CD4-positive, alpha-beta T cell treated with Interleukin-6 at 100 ng/mL for 8 hours (primary cell): ENCODE measurements at places on chromosomes 1 and 21.

DNA sequence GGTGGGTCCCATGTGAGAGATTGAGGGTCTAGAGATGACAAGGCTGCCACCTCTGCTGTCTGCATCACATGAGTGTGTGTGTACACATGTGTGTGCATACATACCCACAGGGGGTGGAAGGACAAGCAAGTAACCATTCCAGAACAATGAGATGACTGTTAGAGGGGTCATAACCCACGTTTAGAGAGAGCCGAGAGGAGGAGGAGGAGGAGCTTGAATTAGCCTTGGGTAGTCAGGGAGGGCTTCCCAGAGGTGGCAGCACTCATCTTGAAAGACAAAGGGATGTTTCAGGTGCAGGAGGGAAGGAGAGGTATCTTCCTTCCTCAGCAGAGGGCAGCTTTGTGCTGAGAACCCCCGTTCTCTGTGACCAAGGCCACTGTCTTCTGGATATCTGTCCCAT lies 21.3 kb downstream of the TNFRSF1B start:
- DNase-seq: no peak

DNA sequence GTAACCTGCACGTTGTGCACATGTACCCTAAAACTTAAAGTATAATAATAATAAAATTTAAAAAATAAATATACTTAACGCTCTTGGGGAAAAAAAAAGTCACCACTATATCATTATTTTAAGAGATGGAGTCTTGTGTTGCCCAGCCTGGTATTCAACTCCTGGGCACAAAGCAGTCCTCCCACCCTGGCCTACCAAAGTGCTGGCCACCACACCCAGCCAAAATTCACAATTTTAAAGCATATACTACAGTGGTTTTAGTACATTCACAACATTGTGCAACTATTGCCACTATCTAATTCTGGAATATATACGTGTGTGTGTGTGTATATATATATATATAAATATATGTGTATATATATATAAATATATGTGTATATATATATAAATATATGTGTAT lies 5.9 kb downstream of the HMGN2 start:
- DNase-seq: no peak

DNA sequence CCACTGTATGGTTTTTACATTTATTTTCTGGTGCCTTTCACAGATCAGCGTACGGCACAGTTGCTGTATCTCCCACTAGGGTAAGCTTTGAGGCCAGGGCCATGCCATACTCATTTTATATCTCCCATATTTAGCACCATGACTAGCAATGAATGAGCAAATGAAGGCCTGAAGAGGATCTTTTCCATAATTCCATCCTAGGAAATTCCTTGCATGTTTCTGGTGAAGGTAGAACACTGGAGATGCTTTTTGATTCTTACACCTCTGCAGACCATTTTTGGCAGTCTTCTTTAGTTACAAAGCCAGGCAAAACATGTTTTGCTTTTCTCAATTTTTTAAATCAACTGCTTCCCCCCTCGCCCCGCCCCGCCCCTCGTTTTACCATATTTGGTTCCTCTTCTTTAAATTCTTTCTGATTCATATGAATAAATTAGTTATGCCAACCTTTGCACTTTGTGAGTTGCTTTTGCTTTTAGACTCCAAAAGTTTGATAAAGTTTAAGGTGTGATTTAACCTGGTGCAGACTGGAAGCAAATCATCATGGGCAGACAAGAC lies 78.9 kb upstream of the AK4 start:
- peak; percentile 34 for DNase-seq

DNA sequence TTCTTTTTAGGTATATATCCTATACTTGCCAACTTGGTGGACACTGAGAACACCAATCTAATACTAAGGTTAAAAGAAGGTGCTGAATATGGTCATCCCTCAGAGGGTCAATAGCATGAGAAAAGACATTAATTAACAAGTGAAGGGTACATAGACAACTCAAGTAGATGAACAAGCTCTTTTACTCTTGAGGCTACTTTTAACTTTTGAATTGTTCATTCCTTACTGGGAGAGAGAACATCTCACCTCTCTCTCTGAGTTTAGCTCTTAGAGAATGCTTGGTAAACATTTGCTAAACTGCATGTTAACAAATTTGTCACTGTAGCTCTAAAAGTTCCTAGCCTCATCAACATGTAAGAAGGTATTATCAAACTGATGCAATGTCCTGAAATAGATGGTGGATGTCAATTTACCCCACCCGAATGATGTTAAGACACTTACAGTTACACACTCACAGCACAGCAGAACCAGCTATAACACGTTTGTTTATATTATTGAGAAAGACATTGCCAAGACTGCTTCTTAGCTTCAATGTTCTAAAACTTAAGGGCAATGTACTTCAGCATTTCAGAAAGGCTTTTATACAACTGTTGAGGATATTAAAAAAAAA lies 35.9 kb downstream of the HEATR1 start:
- DNase-seq: no peak

DNA sequence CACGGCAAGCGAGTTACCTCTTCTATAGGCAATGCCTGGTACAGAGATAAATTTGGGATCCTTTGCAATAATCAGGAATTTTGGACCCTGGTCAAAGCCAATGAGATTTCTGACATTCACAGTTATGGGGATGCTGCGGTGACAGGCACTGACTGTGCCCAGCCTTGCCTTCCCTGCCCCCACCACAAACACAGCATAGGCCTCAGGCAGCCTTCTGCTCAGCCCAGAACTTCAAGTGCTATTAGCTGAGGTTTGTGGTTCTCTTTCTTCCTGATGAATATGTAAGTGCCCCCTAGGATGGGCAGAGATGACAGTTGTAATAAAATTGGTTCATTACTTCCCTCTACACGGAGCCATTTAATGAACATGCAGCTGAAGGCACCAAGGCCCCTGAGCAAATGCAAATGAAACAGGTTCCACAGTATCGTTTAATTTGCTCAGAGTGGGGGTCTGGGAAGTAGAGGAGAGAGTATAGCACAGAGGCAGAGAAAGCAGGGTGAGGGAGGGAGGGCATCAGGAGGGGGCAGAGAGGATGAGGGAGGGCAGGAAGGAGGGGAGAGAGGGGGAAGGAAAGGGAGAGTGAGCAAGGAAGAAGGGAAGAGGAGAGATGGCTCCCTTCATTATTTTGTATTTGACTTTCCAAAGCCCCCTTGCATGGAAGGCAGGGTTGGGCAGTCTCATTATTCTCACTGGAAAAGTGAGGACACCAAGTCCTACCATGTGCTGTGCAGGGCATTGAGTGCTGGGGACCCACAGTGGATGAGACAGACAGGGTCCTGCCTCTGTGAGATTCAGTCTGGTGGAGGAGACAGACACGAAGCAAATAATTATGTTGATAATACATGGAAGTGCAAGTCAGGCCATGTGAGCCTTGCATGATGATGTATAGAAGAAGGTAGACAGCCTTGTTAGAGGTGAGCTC lies 513.0 kb downstream of the PTPRU start:
- no peak for DNase-seq

DNA sequence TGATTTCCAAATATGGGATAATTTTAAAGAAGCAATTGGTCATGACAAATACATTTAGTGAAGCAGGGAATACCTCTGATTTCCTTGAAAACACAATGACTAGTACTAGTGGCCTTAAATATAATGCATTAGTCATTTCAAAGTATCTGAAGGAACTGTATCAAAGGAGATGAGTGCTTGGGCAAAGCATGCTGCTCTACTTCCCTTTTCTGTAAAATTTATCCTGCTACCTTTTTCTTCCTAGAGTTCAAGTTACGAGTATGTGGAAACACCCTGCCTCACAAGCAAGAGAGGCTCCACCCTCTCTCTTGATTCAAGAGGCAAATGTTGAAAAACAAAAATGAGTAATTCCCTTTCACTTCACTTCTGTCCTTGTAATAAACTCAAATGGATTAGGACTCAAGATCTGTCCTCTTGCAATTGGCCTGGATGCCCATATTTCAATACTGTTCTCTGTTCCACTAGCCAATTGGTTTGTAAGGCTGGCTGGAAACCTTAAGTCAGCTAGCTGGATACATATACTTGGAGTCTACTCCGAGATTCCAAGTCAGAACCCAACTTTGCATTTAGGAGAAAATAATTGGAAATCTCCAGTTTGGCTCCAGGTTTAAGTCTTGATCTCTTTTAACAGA lies 92.5 kb downstream of the CDC42BPA start:
- no peak for DNase-seq

DNA sequence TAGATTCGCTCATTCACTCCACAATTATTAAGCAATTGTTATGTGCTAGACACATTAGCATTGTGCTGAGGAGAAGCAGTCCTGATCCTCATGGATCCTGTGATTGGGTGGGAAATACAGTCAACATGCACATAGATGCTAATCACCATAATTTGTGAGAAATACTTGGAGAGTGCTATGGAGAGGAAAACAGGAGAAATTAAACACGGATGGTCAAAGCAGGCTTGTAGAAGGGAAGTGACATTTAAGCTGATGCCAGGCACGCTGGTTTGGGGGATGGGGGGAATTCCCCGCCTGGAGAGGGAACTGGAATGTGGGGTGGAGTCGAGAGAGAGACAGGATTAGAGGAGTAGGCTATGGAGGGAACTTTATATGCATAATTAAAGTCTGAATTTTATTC lies 52.2 kb upstream of the L1TD1 start:
- DNase-seq: no peak

GRCh38 chr21:42988236-42988965 lies 14.0 kb downstream of the PKNOX1 start:
- DNase-seq: no peak

DNA sequence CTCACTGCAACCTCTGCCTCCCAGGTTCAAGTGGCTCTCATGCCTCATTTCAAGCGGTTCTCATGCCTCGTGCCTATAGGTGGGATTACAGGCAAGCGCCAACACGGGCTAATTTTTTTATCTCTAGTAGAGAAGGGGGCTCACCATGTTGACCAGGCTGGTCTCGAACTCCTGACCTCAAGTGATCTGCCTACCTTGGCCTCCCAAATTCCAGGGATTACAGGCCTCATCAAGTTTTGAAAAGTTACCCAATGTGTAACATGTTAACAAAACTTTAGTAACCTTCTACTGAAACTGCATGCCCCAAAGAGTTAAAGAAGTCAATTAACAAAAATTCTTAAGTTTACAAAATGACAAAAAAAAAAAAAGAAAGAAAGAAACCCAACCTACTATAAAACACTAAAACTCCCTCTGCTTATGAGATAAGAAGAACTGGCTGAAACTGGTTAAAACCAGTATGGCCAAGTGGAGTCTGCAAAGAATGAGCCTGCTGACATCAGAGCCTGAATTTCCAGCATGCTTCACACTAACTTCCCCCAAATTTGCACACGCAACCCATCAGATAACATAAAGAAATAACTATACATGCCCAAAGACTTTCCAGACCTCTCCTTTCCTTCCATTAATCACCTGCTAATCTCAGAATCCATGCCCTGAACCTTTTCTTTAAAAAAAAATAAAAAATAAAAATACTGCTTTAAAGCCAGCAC lies 25.5 kb upstream of the PSMG1 start:
- DNase-seq: no peak

DNA sequence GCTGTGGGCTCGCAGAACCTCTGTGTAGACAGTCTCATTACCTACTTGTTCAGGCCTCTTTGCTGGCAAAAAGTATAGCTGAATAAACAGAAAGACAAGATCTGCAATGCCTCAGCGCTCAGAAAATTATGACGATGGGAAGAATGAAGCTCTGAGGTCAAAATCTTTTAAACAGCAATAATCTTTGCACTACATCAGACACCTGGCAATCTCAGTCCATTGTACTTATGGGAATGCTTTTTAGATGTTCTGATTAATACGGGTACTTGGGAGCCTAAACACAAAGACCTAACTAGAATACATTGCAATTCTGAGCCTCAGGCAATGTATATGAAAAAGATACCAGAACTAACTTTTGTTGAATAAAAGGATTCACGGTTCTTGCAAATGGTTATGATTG lies 410.7 kb downstream of the SMYD3 start:
- no peak for DNase-seq

GRCh38 chr1:45796946-45797345 lies 6.5 kb upstream of the MAST2 start:
- no peak for DNase-seq

DNA sequence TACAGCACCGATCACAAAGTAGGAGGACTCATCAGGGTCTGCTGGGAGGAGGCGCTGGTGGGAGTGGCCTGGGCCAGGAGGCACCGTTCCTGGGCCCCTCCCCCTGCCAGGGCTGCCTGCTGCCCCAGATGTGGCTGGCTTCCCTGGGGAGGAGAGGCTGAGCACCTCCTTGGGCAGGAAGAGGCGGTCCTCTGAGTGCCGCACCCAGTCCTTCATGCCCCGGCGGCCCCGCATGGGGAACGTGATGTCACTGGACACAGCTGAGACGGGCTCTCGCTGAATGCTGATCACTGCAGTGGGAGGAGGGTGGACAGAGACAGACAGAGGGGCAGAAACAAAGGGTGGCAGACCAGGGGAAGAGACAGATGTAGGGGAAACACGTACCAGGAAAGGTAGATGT lies 24.8 kb downstream of the ADGRB2 start:
- peak; percentile 56 for DNase-seq

DNA sequence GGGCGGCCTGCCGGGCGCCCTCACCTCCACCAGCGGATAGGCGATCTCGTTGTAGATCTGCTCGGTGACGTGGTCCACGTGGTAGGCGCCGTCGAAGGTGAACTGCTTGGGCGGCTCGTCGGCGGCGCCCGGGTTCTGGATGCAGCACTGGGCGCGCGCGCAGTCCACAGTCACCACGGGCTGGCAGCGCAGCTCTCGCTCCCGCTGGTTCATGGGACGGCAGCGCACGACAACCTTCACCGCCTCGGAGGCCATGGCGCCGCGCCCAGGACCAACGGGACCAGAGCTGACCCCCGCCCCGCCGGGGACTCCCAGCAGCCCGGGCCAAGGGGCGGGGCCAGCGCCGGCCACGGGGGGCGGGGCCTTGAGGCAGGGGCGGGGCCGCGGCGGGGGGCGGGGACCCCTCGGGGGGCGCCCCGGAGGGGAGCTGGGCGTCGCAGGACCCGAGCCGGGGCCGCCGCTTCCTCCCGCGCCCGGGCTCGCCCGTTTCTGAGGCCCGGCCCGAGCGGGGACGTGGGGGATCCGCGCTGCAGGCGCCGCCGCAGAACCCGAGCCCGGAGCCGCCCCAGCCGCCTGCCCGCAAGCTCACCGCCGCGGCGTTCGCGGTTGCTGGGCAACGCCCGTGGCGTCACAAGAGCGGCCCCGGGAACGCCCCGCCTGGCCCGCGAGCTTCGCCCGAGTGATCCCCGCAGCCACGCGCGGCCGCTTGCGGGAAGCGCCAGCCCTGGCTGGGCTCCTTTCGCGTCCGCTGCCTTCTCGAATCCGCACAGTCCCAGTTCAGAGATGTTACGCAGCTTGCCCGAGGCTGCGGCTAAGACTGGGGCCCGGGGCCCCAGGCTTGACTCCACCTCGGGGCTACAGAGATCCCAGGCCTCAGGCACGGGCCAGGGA lies at the start of gene KIF17:
Gene KIF17 (minus strand): TSS at position 556 of the 891 bp plus-strand sequence. CDS start 301 bp downstream, at position 255.
- peak; percentile 59 for DNase-seq

GRCh38 chr1:236947794-236948193 lies 56.4 kb downstream of the MT1HL1 start:
- DNase-seq: no peak

DNA sequence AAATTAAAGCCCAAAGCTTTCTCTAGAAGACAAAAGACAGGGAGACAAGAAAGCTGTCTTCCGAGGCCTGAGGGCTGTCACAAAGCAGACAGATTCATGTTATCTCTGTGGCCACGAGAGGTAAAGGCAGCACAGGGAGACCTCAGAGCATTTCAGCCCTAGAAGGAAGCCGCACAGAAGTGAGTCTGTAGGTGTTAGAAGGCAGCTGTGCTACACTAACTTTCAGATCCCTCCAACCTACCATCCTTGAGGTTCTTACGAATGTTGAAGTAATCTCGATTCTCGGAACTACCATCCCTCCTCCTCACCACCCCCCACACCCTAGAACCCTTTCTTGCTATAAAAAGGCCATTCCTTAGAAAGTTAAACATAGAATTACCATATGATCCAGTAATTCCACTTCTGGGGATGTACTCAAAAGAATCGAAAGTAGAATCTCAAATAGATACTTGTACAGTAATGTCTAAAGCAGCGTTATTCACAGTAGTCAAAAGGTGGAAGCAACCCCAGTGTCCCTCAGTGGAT lies 21.5 kb upstream of the LYST start:
- peak; percentile 45 for DNase-seq
